ENCODE measurements at places on chromosomes 1 and 21. TPM values are rescaled to one million over a fixed set of nuclear protein-coding genes. Genes with fewer than 3 reads are reported as not detected.

The GBP5 gene
- not detected for total RNA-seq

The RSPO1 gene
- 0.09 TPM for total RNA-seq

The BROX gene
- total RNA-seq: 22.6 TPM

The CXADR gene
- total RNA-seq: 12.1 TPM

The CFHR2 gene
- total RNA-seq: not detected

The LAMC2 gene
- 22.7 TPM for total RNA-seq

The TTC24 gene
- not detected for total RNA-seq

The DBT gene
- total RNA-seq: 2.3 TPM

The RBP7 gene
- total RNA-seq: 11.2 TPM

The S100B gene
- not detected for total RNA-seq

The ST6GALNAC5 gene
- not detected for total RNA-seq

The TNFRSF9 gene
- total RNA-seq: 3.6 TPM

The CCDC24 gene
- total RNA-seq: 8.9 TPM

The PDPN gene
- not detected for total RNA-seq

The CELF3 gene
- not detected for total RNA-seq
